ENCODE measurements at places on chromosomes 5 and 9. TPM values are rescaled to one million over a fixed set of nuclear protein-coding genes. Genes with fewer than 3 reads are reported as not detected.
A peak's percentile ranks its signal among the peaks of the same experiment; 100 is the strongest.

DNA sequence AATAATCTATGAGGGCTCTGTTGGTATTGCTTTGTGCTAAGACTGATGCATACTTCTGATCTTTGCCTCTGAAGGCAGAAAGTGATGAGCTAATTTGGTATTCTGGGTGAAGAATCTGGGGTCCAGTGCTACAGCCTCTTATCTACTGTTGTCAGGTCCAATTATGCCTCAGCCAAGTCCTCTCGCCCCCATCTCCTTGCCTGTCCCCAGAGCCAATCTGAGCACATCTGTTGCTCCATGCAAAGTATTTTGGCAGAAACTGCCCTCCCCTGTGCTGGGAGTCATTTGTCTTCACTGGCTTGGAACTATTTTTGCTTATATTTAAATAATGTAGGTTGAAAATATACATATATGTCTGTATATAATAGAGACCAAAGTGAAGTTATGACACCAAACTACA is 23.4 kb downstream of the LSM11 start:
- ATAC-seq, result no peak

DNA sequence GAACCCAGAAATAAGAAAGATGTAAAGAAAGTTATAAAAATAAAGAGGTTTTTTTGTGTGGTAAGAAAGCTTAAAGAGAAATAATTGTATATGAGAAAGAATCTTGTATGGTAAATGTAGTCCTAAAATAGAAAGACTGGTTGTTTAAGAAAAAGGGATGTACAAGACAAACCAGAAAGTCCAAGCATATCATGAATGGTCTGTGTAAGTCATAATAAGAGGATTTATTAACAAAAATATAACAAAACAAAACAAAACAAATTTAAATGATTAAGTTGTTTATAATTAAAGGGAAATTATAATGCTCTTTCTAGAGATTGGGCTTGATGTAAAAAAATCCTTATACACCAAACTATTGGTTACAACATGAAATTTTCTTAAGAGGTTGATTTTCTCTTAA is 590.4 kb upstream of the PTGER4 start:
- ATAC-seq, result no peak

GRCh38 chr5:116476897-116477537 is 97.6 kb downstream of the SEMA6A start:
- no peak for ATAC-seq

GRCh38 chr5:170247363-170247762 is 14.6 kb downstream of the C5orf58 start:
- peak; percentile 39 for ATAC-seq

ADRA1B gene
- total RNA-seq, result 5.3 TPM

GRCh38 chr5:159182691-159183090 is 26.7 kb downstream of the RNF145 start:
- no peak for ATAC-seq

- ATAC-seq, result no peak
Measured at GRCh38 chr9:120915854-120916470, 10.6 kb downstream of the TRAF1 start.

DNA sequence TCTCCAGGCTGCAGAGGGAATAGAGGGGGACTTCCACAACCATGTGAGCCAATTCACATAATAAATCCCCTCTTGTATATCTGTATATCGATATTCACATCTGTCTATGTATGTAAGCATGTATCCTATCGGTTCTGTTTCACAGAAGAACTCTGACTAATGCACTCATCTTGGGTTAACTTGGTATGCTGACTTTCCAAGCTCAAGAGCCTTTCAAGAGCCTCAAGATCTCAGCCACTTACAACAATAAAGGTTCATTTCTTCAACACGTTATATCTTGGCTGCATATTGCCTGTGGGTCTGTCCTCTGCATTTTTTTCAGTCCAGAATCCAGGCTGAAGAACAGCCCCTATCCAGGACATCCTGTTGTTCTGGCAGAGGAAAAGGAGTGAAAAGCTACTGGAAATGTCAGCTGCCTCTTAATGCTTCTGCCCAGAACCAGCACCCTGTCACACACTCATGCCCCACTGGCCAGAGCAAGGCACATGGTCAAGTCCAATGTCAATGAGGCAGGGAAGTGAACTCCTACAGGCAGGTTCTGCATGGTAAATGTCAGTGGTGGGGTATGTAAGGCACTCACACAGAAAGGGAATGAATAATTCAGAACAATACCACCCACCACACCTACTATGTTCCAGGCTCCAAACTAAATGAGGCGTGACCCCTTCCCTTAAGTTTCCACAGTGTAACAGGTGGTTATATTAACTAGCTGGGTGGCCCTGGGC is 91.6 kb upstream of the ICE1 start:
- no peak for ATAC-seq

CDC20B gene
- not detected for total RNA-seq

DNA sequence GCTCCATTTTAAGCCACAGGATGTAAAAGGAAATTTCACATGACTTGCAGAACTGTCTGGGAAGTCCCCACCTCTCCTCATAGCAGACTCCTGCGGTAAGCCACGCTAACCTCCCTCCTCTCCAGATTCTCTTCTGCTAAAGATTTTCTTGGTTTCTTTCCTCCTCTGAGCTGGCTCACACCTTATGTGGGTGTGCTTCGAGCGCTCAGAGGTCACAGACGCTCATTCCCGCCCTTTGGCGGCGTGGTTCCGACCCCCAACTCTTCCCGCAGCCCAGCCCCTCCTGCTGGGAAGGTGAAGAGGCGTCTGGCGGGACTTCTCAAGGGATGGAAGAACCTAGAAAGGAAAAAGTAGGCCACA is 32.9 kb upstream of the CDK20 start:
- ATAC-seq, result no peak

All from gastroesophageal sphincter (tissue), 4 donors.